Activated CD4-positive, alpha-beta T cell treated with anti-CD3 and anti-CD28 coated beads, Interleukin-2, amount 10 ng/mL, durations not matched to agents 24 days and 14 days (primary cell): ENCODE measurements at places on chromosomes 1 and 21. TPM values are rescaled to one million over a fixed set of nuclear protein-coding genes. Genes with fewer than 3 reads are reported as not detected.

GRCh38 chr1:13628711-13629110 lies 45.1 kb downstream of the PDPN start:
- no peaks in the 10 kb centered on the region for H3K4me1 ChIP-seq
- no peaks in the 10 kb centered on the region for H3K36me3 ChIP-seq
- no peak overlapping the region for H3K4me3 ChIP-seq
- no peak for DNase-seq
- H3K27me3 ChIP-seq = no peaks in the 10 kb centered on the region

- H3K36me3 ChIP-seq = no peaks in the 10 kb centered on the region
- no peaks in the 10 kb centered on the region for H3K27me3 ChIP-seq
- peak overlapping the region; percentile 56 for H3K4me3 ChIP-seq
- peak overlapping the region; percentile 85 for H3K27ac ChIP-seq
- H3K4me1 ChIP-seq = peaks cover 75% of the 10 kb centered on the region
Observed at GRCh38 chr1:234841281-234841680, 231.3 kb upstream of the IRF2BP2 start.

Gene GPR3
- total RNA-seq = 3.3 TPM in 2 replicates

DNA sequence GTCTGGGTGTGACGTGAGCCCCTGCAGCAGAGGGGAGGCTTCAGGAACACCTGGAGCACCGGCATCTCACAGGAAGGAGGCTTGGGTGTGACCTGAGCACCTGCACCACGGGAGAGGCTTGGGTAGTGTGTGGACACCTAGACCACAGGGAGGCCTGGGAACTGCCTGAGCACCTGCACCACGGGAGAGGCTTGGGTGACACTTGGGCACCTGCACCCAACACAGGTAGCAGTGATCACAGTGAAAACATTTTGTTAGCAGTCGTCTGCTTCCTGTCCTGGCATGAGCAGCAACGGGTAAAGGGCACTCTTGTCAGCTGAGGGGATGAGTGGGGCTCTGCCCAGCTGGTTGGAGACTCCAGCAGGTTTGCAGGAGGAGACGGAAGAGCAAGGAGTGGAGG lies 22.4 kb downstream of the LRRC3 start:
- H3K4me1 ChIP-seq = peaks cover 7% of the 10 kb centered on the region
- H3K27ac ChIP-seq = no peak overlapping the region
- H3K27me3 ChIP-seq = no peaks in the 10 kb centered on the region
- H3K4me3 ChIP-seq = no peak overlapping the region
- no peak for DNase-seq

DNA sequence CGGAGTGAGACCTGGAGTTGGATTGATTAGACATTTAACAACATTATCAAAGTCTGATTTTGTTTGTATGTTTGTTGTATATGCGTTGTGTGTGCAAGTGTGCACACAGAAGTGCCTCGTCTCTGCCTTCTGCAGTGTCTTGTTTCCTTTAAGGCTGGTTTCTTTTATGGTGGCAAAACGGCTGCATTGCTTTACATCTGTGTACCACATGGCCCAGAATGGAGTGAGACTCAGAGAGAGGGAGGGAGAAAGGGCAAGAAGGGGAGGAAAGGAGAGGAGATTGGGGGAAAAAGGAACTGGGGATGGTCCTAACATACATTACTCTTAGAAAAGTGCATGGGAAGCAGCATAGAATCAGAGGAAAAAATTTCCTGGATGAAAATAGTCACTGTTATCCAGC lies 99.7 kb upstream of the WLS start:
- H3K27ac ChIP-seq = no peak overlapping the region
- H3K36me3 ChIP-seq = no peaks in the 10 kb centered on the region
- DNase-seq = no peak

Gene TNFSF18
- total RNA-seq = not detected in 2 replicates
